ENCODE measurements at places on chromosomes 16 and 17.

GRCh38 chr16:19294156-19294649 is 8.7 kb downstream of the CLEC19A start:
- no peak for DNase-seq

DNA sequence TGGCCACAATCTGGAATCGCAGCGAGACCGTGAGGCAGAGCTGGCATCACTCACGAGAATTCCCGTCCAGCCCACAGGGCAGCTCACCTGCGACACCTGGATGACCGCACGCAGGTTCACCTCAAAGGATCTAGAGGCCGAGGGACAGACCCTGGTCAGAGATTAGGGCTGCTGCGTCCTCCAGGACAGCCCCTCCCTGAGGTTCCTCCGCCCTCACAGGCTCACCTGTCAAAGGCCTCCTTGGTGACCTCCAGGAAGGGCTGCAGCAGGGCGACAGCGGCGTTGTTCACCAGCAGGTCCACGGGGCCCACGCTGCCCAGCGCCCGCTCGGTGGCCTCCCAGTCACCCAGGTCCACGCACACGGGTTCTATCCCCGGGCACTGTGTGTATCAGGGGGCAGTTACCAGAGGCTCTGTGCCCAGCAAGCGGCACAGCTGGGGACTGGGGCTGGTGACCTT is 834 bp downstream of the DCXR start:
- no peak for DNase-seq

GRCh38 chr17:15349119-15349518 is 7.7 kb upstream of the TEKT3 start:
- DNase-seq = no peak

- no peak for DNase-seq
Measured at GRCh38 chr16:58337090-58337444, 42.2 kb upstream of the PRSS54 start.

GRCh38 chr16:53337294-53337693 is 97.0 kb upstream of the RBL2 start:
- DNase-seq = no peak

GRCh38 chr17:70205401-70205800 is 36.1 kb downstream of the KCNJ2 start:
- no peak for DNase-seq

DNA sequence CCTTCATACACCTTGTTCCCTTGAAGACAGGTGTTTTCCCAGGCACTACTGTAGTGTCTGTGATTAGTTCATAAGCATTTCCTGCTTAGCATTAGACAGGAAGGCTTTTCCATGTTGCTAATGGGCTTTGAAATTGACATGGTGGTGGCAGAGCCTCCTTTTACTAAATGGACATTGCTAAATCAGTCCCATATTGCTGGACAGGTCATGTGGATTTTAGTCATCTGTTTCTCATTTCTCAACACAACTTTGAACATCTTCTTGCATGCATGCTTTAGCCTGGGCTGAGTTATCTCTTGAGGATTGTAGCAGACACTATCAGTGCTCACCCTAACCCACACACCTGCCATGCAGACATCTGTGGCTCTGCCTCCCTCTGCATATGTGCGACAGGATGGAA is 13.7 kb upstream of the BCO1 start:
- no peak for DNase-seq

Data from NCI-H1048 (cell line).